ENCODE measurements at places on chromosomes 1 and 21.

DNA sequence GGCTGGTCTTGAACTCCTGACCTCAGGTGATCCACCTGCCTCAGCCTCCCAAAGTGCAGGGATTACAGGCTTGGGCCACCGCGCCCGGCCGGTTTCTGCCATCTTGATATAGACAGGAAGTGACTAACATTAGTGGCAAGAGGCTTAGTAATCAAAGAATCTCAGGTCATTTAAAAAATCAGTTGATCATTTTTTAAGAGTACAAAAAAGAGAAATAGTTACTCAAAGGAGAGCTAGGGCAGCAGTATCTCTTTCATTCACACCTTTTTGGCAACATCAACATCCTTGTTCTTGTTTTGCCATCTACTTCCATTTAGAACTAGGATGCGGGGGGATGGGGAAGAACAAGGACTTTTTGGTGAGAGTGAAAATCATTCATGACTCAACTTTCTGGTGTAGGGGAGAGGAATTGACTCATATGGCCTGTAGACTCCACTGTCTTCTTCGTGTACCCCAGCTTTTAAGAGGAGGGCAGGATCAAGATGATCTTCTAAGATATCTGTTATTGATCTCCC is 8.8 kb downstream of the FCRLB start:
- no peak for DNase-seq

DNA sequence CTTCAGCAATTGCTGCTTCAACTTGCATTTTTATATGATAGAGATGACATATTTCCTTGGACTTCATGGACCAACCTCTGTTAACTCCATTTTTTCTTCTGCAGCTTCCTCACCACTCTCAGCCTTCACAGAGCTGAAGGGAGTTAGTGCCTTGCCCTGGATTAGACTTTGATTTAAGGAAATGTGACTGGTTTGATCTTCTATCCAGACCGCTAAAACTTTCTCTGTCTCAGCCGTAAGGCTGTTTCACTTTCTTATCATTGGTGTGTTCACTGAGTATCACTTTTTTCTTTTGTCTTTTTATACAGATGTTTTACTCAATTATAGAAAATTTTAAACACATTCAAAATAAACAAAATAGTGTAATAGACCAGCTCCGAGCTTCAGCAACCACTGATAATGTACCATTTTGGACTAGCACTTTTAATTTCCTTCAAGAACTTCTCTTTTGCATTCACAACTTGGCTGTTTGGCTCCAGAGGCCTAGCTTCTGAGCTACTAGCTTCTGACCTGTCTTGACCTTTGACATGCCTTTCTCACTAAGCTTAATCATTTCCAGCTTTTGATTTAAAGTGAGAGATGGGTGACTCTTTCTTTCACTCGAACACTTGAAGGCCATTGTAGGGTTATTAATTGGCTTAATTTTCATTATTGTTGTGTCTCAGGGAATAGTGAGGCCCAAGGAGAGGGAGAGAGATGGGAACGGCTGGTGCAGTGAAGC is 9.3 kb downstream of the NEK7 start:
- no peak for DNase-seq

DNA sequence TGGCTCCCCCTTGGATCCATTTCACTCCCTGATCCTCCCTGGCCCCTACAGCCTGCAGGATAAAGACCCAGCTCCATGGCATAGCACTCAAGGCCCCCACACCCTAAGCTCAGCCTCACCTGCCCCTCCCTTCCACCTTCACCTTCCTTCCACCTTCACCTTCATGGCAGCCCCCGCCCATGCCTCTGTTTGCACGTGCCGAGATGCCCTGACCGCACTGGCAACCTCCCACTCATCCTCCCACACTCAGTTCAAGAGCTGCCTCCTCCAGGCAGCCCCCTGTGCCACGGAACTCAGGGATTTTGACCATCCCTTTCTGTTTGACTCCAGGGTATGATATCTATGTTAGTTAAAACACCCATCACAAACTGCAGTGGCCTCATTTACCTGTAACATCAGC is 109.8 kb downstream of the RAVER2 start:
- no peak for DNase-seq

DNA sequence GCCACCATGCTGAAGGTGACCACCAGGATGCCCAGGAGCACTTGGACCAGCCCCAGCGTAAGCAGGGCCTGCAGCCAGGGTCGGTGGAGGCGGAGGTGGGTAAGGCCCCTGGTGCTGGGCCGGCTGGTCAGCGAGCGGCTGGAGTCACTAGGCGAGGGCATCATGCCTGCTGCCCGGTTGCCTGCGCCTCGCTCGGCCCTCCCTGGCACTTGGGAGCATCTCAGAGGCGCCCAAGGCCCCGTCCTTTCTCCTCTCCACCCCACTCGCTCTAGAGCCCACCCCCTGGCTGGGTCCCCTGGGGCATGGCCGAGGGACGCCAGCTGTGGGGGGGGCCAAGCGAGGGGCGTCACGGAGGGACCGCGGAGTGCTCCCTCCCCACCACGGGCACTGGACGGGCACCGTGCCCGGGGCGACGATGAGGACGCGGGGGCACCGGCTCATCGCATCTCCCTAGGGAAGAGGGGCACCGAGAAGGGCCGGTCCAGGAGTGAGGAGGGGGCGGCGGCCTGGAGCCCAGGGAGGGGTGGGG is 505 bp downstream of the ENTREP3 start:
- no peak for DNase-seq

GRCh38 chr1:3030663-3031381 is 9.6 kb downstream of the ACTRT2 start:
- no peak for DNase-seq

DNA sequence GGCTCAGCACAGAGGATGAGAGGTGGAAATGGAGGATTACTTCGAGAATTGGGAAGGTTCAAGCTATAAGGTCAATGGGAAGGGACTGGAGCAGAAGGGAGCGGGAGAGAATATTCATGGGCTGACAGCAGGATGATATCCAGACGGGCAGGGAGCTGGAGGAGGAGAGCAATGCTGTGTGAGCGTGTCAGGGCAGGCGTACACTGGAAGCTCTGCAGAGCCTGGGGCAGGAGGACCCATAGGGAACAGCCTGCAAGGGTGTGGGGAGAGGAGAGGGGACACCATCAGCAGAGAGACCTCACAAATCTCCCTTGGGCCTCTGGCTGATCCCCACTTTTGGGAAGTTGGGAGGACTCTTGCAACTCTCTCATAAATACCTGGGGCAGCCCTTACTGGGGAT is 13.7 kb downstream of the CSF1 start:
- no peak for DNase-seq

- no peak for DNase-seq
Measured at GRCh38 chr1:219088778-219089557, 84.7 kb upstream of the LYPLAL1 start.

DNA sequence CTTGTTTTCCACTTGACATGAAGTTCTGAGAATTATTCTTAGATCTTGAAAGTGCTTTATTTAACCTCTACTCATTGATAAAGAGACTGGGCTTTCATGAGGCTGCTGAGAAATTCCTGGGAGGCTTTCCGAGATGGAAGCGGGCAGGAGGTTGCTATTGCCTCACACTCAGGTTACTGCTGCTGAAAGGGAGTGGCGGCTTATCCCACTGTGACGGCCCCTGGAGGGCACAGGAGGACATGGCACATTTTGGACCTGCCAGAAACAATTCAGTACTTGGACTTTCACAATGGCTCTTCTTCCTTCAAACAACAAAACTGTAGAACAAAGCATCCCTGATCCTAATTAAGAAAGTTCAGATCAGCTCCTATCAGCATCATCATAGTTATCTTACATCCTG is 16.2 kb upstream of the MARK1 start:
- DNase-seq: no peak

- DNase-seq: no peak
Measured at GRCh38 chr1:65230731-65231481, 78.4 kb upstream of the DNAJC6 start.

GRCh38 chr1:216325336-216325735 is 97.9 kb downstream of the USH2A start:
- DNase-seq: no peak

DNA sequence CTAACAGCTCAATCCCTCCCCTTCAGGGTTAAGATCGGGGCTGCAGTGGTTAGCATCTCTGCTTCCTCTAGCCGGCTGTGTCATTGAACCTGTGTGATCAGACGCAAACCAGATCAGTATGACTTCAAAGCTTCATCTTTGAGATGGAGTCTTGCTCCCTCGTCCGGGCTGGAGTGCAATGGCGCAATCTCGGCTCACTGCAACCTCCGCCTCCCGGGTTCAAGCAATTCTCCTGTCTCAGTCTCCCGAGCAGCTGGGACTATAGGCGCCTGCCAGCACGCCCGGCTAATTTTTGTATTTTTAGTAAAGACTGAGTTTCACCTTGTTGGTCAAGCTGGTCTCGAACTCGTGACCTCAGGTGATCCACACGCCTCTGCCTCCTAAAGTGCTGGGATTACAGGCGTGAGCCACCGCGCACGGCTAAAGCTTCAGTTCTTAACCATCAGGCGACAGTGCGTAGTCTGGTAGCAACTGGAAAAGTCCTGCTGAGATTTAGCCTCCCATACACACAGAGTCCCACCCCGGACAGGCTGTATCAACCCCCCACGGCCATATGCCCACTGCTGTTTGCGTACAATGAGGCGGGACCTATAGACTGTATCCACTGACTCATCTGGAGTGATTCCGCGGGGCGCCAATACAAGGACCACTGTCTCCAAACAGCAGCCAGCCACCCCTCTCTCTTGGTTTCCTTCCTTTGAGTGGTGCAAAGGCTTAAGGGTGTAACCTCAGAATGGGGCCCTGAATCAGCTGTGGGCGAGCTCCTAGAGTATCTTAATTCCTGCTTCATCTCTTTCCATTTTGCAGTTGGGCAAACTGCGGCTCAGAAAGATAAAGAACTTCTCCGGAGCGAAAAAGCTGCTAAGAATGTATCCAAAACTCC is 23.3 kb downstream of the CELA3A start:
- DNase-seq: no peak

DNA sequence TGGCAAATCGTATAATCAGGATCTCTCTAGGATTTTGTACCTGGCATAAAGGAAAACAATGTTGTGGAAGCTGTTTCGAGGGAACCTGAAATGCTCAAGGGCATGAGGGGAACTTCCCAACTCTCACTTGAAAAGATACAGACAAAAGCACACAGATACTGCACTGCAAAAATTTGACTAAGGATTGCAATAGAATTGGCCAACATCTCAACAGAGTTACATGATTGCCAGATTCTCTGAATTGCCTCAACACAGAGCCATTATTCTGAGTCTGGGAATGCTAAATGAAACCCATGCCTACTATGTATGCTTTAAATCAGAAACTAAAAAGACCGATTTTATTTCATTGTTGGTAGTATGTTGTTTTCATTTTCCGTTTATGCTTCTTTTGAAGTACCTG is 16.0 kb downstream of the KRTAP19-8 start:
- no peak for DNase-seq

GRCh38 chr1:165443539-165444311 is 1.2 kb downstream of the RXRG start:
- no peak for DNase-seq

- DNase-seq: no peak
Measured at GRCh38 chr1:106055855-106056254, 1000.6 kb upstream of the PRMT6 start.

- no peak for DNase-seq
Measured at GRCh38 chr21:37673801-37674575, 242.3 kb downstream of the KCNJ6 start.

GRCh38 chr21:33896691-33897090 is 18.9 kb downstream of the ATP5PO start:
- no peak for DNase-seq

DNA sequence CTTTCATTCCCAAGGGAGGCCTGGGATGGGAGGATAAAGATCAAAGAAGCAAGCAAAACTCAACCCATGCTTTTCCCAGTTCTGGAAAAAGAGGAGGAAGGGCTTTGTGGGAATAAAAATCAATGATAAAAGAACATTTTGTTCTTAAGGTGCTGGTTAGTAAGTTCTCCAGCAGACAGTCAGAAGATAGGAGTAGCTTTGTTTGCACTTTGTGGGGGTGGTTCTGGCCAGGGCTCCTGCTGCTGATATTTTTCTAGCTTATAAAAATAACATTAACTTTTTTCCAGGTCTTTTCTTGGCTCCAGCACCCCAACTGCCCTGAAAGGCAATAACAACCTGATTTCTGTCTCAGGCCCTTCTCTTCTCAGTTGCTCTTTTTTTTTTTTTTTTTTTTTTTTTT is 220.0 kb downstream of the FGGY start:
- DNase-seq: no peak

- DNase-seq: no peak
Measured at GRCh38 chr1:22326372-22326915, 125.2 kb upstream of the ZBTB40 start.

DNA sequence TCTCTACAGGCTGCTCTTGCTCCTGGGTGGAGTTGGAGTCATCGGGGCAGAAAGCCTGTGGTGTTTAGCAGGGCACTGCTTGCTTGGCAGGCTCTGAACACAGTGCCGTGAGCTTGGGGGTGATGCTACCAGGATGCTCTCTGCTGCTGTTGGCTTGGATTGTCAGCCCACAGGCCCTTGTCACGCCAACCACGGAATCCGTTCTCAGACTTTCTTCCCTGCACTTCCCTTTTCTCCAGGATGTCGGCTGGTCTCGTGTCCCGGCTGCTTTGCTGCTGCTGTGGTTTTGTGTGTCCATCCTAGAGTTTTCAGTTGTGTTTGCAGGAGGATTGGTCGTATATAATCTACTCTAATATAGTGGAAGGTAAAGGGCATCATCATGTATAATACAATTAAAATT is 44.4 kb upstream of the TTC34 start:
- no peak for DNase-seq

DNA sequence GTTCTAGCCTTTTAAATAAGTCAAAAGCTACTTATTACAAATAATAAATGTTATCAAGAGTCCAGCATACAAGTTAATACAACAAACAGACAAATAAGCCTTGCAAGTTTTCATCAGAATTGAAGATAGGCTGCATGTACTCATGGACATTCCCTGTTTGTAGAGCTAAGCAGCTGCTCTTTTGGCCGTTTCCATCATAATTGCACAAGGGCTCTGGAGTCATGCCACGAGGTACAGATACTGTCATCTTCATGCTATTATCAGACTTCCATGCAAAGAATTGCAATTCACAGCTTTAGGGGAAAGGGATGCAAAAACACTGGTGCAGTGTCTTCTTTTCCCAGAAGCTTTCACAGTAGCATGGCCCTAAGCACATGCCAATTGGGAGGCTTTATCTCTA is 52.8 kb upstream of the TBX15 start:
- no peak for DNase-seq

DNA sequence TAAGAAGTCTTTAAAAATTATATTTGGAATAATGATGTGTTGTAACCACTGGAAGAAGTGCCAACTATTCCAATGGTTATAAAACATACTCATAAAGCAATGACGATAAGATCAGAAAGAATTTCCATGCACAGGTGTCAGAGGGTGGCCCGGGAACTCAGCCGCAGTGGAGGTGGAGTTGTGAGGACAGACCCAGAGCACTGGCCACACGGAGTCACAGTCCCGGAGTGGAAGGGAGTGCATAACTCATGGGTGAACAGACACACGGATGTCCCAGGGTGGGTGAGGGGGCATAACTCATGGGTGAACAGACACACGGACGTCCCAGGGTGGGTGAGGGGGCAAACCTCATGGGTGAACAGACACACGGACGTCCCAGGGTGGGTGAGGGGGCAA is 2.5 kb downstream of the KRTAP10-4 start:
- no peak for DNase-seq

Measured in NCI-H187 treated with DMSO at 0.1 percent for 48 hours (cell line).